ENCODE measurements at places on chromosomes 7 and 10.

DNA sequence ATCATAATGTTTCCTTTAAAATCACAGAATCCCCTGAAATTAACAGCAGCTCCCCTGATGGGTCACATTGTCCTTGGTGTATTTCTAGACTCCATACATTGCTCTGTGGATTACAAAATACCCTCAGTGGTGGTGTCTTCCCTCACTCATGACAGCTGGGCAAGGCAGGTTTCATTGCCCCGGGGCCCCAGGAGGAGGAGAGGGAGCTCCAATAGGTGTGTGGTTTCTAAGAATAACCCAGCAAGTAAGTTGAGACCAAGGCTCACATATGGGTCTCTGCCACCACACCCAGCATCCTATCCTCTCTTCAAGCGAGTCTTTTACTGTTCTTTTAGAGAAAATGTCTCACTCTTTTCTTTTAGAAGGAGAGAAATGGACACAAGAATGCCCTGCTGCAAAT, 63.6 kb downstream of the PKD1L1 start:
- DNase-seq: no peak

DNA sequence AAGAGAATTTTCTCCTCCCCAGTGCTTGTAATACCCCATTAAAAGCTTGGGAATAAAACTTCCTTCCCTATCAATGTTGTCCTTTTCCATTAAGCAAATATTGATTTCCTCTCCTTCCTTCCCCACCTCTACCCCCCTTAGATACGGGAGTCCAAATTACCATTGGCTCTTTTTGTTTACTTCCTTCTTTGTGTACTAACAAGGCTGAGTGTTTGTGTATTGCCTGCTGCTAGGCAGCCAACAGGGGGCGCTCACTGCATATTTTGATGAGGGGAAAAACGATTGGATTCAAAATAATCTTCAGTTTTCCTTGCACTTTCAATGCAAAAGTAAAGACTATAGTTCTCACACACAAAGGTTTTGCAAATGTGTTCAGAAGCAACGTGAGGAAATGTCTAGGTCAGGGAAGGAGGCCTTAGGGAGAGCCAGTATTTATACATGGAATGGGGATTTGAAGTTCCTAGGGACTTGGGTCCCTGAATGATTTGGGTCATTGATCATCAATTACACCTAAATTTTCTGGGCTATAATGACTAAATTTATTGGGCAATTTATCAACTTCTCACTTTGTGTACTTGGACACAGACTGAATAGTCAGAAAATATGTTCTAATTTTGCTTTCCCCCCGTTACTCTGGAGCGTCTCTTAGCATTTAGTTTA, 23.6 kb upstream of the VPS41 start:
- peak; percentile 50 for DNase-seq

DNA sequence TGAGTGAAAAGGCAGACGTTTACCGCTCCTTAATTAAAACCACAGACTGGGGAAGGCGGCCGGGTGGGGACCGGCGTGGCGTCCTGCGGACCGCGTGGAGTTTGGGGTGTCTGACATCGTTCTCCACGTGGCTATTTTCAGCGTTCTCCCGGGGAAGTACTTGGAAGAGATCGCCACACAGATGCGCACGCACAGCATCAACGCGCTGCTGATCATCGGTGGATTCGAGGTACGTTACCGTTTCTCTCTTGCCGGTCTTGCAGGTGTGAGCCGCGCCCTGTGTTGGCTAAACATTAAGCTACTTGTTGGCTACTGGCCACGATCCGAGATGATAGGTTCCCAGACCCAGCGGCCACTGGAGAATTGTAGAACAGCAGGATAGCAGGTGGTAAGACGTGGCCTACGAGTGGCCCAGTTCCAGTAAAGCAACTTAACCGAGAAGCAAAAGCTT, 51.3 kb downstream of the PFKP start:
- DNase-seq: no peak

DNA sequence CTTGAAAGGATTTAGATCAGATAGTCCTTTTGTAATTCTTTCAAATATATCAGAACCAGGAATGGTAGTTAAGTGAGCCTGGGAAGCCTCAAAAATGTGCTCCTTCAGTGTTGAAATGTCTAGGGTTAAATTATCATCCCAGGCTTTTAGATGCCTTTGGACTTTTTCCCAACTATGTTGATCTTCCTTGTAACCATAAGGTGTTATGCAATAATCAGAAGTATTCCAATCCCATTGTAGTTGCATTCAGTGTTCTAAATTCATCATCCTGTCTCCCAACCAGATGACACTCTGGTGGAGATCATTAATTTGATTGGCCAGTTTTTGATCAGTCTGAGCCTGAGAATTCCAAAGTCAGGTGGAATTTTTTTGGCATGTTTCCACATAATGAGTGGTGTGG, 35.1 kb upstream of the AKR1C2 start:
- DNase-seq: no peak

DNA sequence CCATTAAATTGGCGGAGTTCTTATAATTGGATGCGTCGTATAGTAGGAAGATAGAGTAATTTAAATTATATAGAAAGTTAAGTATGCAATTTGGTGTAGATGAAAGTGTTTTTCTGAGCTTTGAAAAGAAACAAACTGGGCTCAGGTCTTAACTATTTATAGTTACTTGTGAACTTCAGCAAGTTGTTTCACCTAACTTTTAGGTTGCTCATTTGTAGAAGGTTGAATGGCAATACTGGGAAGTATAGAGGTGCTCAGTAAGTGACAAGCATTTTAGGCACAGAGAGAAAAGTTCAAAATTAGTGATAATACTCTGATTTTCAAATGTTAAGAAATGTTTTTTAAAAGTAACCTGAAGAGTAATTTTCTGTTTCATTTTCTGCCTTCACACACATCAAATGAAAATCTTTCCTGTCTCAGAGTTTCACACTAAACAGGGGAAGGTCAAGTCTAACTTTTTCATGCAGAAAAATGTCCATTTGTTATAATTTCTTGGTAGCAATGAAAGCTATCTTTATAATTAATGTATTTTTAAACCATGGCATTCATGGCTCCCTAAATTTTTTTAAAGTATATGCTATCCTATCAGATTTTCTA, 146.5 kb downstream of the PHF14 start:
- no peak for DNase-seq

GRCh38 chr10:111247781-111248389, 171.1 kb downstream of the ADRA2A start:
- no peak for DNase-seq

- peak; percentile 80 for DNase-seq
Observed at GRCh38 chr7:909358-910329, 33.3 kb downstream of the GET4 start.

GRCh38 chr7:100158229-100159098, at the start of gene TRAPPC14:
TSS of gene TRAPPC14 (minus strand) at chr7:100158723. CDS start at chr7:100158499, 224 bp downstream.
- DNase-seq: peak; percentile 95

DNA sequence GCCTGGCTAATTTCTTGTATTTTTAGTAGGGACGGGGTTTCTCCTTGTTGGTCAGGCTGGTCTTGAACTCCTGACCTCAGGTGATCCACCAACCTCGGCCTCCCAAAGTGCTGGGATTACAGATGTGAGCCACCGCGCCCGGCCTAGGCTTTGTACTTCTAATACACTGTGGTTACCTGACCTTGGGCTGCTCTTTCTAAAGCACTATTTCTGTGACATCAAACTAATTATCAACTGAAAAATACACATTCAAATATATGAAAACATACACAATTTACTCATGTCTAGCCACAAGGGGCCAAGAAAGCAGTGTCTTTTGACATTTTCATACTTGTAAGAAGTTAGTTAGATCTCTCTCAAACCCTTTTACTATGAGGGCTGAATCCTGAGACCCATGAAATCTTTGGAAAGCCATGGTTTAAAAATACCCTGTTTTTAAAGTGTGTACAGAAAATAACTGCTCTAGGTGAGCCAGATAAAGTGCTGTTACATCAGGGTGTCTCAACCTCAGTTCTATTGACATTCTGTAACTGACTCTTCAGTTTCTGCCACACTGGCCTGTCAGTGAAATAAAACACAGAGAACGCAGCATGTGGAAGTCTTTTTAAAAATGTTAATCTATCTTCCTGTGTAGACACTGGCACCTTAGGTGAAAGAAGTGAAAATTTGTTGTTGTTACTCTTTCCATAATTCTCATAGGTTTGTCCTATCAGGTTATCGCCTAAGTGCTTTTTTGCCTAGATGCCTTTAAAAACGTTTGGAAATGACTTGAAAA, 58.8 kb downstream of the CREM start:
- DNase-seq: no peak

DNA sequence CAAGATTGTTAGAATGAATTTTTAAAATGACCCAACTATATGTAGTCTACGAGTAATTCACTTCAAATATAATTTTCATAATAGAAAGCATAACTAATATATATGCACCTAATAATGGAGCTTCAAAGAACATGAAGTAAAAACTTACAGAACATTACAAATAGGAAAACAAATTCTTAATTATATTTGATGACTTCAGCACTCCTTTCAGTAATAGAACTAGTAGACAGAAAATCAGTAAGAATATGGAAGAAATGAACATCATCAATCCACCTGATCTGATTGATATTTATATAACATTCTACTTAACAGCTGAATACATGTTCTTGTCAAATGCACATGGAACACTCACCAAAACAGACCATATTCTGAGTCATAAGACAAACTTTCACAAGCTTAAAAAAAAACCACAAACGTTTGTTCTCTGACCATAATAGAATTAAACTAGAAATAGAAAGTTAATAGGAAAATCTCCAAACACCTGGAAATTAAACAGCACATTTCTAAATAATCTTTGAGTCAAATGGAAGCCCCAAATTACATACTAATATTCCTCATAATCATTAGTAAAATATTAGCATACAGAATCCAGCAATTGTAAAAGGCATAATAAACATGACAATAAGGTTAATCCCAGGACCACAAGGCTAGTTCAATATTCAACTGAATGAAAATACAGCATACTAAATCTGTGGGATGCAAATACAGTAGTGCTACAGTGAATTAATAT, 48.0 kb downstream of the BRAF start:
- DNase-seq: no peak

GRCh38 chr7:102318482-102318971, 31.9 kb downstream of the SH2B2 start:
- no peak for DNase-seq

DNA sequence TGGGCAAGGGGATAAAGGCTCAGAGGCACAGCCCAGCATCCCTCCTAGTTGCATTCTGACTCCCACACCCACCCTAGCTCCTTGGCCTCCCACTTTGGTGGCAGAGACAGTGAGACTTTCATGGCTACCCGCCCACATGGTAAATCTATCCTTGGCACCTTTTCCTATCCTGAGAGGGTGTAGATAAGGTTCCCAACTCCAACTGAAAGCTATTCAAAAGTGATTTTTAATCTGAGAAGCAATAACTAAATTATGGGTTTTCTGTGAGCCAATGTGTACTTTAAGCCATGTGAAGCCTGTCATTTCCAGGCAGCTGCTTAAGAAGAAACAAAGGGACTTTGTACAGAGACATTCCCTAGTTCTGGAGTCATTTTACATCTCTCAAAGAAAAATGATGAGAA, 9.1 kb downstream of the LAMB1 start:
- DNase-seq: no peak

DNA sequence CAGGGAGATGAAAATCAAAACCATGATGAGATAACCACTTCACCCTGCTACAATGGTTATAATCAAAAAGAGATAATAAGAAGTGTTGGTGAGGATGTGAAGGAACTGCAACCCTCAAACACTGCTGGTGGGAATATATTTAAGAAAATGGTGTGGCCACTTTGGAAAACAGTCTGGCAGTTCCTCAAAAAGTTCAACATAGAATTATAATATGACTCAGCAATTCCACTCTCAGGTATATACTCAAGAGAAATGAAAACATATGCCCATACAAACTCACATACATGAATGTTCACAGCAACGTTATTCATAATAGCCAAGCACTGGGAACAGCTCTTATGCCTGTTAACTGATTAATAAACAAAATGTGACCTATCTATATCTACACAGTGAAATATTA, 104.8 kb downstream of the SLC25A13 start:
- DNase-seq: peak; percentile 7

DNA sequence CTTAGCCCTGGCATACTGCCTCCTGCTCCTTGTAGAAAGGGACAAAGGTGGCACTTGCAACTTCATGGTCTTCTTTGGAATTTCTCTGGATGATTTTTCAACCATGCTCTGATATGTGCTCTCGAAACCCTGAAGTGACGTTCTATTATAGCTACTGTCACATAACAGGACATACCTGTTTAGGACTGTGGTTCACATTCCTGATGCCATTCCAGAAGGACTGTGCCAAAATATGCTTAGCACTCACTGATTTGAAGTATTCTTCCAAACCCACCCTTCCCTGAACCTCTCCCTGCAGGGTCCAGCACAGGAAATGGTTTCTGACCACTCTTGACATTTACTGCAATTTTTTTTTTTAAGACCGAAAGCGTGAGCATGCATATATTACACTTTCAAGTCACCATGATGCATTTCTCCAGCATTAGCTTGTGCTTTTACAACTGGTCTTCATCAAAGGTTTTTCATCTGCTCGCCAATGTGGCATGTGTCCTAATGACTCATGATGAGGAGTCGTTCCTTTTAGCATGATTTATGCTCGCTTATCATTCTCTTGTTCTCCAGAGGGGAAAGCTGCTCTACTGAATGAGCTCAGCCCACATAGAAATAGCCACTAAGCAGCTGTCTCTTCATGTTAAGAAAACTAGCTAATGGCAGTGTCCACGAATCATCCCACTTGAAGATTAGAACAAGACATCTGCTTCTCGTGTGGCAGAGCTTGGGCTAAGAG, 135.2 kb downstream of the ADAM12 start:
- DNase-seq: no peak

DNA sequence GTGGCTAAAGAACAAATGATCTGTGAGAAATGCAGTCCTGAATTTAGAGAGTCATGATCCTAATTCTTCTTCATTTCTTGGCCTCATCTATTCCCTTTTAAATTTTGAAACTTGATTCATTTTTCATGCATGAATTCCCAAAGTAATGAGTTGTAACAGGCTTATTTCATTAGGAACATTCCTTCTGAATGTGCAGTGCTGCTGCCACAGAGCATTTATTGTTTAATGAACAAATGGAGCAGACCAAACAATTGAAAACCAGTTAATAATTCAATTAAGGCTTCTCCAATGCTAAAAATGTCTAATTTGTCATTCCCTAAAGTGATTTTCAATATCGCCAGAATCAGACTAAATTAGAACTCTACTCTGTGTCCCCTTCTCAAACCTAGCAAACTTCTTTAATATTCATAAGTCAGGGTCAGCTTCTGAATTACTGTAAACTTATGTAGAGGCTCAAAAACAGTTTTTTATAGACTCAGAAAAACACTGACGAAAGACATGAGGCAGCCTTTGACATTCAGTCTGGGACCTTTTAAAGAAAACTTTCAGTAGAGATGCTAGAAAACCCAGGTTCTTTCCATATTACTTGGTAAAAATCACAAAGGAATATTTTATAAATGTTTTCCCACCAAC, 14.5 kb downstream of the LSMEM1 start:
- DNase-seq: no peak

- no peak for DNase-seq
Observed at GRCh38 chr10:43945094-43945730, 296.5 kb upstream of the ZNF32 start.

DNA sequence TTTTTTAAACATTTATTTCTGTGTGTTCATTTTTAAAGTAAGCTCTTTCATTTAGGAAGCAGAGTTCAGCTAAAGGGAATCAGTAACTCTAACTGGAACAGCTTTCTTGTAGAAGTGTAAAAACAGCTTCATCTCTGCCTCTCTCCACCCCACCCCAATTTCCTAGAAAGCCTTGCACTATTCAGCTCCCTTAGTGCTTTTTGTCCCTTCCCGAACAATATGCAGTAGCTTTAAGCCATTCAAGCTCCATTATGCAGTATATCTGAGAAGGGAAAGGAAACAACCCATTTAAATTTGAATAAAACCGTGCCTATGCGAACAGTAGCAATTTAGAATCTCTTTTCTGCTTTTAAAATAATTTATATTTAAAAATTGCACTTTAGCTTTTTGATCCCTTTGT, 134.5 kb downstream of the TRIL start:
- DNase-seq: no peak

GRCh38 chr10:5527332-5528200, 2.8 kb downstream of the CALML3 start:
- DNase-seq: no peak
